ENCODE measurements at places on chromosomes 1 and 21.

DNA sequence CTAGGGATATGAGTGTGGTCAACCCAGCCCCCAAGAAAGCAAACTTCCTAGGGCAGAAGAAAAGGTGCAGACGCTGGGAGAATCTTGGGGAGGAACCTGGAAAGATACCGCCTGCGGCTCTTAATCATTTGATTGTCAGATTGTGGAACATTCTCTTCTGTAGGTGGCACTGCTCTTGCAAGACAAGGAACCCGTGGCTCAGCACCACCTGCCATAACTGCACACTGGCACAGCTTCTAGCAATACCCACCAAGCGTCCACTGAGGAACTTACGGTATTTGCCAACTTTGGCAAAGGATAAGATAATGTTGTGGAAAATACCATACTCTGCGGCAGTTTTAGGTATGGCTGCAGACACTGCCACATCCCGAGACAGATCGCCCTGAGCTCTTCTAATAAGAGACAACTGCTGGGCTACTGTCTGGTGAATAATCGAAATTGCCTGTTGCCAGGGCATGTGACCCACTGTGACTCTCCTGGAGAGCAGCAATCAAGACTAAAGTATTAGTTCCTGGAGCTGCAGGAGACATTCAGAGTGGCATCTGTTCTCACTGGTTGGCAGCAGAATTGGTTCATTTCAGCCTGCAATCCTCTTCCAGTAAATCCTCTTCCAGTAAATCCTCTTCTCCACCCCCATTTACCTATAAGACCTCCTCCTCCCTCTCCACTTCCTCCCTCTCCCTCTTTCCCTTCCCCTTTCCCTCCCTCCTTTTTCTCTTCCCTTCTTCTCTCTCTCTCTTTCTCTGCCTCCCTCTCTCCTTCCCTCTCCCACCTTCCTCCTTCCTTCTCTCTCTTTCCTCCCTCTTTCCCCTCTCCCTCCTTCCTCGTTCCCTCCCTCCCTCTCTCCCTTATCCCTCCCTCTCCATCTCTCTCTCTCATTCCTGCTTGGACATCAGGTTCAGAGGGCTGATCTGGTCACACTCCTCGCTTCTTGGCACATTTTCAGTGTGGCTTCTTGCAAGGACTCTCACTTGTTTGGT is 49.7 kb upstream of the B3GALT5 start:
- no peak for DNase-seq

DNA sequence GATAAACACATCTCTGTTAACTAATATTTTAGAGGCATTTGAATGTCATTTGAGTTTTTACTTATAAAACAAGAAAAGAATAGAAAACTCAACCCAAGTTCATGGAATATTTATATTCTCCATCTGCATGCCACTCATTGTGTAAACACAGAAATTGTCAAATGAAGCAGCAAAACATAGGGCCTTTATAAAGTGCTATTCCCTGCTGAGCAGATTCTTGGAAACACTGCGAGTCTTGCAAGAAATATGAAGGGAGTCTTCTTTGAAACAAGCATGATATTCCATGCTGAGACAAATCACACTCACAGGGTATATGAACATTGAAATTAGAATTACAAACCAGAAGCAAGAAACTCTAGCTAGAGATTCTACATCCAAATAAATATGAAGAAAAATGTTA is 655.8 kb downstream of the BRINP3 start:
- DNase-seq, result no peak

DNA sequence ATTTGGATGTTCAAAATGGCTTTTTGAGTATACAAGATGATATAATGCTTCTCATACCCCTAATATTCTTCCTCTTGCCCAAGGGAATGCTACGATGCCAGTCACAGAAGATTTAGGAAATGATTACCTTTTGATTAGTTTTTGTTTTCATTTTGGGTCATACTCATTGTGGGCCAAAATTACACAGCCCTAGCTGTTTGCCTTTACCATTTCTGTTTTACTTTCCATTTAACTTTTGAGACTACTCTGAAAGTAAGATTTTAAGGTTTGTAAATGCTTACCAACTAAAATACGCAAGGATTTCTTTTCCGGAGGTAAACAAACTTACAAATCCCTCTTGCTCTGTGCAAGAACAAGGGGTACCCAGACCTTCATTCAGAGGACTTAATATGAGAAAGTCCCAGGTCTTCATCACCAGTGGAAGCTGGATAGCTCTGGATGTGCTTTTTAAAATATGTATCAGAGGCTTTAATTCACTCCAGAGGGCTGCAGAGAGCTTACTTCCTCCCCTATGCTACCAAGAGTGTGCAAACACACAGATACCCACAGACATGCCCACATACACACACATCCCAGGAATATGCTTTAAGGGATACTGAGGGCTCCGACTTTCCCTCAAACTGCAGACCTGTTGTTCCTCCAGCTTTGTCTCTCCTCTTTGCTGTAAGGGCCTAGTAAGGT is 631.4 kb downstream of the SMYD3 start:
- no peak for DNase-seq

- peak; percentile 61 for DNase-seq
Observed at GRCh38 chr1:41484402-41485241, at the start of gene EDN2. Gene EDN2 (minus strand): TSS chr1:41484683. CDS start chr1:41484601, 82 bp downstream.

DNA sequence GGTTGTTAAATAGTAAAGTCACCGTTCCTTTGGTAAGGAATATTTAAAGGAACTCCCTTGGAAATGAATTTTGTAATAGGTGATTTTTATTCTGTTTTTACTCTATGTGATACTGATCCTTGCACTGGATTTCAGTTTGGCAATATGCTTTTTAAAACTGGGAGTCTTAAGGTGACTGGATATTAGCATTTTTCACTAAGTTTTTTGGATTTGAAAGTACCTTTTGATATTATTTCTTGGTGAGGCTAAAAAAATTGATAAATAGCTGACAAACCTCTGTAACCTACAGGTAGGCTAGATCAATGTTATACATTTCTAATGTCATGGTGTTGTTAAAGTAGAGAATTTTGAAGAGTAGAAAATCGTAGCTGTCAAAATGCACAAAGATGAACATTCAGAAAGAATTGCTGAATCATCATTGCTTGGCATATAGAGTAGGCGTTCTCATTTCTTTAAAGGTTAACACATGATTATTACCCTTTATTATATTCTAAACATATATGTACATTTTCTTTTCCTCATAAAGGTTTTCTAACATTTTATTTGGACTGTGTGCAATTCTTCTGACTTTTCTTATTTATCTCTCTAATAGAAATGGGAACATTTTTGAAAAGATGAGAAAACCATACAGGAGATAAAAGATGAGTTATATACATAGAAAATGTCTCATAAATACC is 1.5 kb upstream of the DNAJB4 start:
- DNase-seq, result no peak

DNA sequence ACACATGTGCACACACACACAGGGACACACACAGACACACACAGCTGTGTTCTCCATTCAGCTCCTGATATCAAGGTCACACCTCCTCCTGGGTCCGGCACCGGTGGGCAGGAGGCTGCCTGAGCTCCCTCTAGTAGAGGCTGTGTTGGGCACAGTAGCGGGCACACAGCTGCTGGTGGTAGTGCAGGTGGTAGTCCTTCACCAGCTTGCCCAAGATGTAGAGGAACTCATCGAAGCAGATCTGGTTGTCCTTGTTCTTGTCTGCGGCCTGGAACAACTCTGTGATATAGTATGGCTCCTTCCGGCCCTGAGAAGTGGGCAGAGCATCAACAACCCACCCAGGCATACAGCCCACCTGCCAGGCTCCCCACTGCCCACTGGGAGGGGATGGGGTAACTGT is 5.6 kb upstream of the S100A8 start:
- DNase-seq, result no peak

DNA sequence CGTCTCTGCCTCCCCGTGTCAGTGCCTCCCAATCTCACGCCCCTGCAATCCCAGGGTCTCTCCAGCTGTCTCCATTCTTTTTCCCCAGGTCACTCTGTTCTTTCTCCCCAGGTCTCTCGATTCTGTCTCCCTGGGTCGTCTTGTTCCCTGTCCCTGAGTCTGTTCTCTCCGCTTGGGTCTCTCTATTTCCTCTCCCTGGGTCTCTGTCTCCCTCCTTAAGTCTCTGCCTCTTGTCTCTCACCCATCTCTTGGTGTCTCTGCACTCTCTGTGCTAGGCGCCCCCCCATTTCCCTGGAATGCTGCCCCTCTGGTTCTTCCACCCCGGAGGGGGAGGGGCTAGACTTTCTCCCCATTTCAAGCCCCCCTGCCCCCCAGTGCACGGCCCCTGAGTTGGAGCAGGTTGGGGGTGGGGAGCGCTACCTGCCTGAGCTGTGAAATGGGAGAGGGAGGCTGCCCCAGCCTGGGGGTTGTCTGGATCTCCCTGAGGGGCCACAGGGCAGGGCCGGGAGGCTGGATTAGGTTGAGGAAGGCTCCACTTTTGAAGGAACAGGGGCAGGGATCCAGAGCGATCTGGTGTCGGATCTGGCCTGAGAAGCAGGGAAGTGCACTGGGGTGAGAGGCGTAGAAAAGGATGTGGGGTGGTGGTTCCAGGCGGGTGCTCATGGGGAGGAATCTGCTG is 1.4 kb downstream of the PTPRF start:
- DNase-seq, result no peak

GRCh38 chr1:63748046-63748580 is 25.7 kb upstream of the ROR1 start:
- no peak for DNase-seq

- no peak for DNase-seq
Observed at GRCh38 chr1:184965439-184965838, 8.9 kb downstream of the NIBAN1 start.

DNA sequence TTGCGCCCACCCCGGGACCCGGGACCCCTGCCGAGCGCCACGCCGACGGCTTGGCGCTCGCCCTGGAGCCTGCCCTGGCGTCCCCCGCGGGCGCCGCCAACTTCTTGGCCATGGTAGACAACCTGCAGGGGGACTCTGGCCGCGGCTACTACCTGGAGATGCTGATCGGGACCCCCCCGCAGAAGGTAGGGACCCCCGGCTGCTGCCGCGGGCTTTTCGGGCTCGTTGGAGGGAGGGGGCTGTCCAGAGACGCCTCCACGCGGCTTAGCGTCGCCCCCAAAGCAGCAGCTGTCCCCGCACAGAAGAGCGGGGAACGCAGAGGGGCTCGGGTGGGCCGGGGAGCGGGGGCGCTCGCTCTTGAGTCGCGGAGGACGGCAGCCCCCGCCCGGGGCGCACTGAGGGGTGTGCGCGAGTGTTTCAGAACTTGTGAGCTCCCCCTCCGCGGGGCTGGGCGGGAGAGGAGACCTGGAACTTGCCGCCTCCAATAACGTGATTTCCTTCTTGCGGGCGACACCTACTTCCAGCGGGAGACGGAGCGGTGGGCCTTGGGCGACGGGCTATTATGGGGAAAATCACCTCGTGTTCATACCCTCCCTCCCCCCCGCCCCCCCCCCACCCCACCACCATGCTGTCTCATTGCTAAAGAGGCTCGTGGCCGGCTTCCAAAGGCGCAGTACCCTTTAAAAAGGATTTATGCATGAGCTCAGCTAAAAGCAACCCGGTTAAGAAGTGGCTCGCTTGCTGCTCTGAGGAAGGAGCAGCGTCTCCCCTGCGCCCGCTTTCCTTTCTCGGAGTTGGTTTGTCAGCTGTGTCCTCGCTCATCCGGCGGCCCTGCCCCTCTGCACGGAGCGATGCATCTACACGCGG is 664 bp downstream of the BACE2 start:
- peak; percentile 30 for DNase-seq

GRCh38 chr1:93007941-93008577 is 46.8 kb upstream of the DIPK1A start:
- DNase-seq, result no peak

GRCh38 chr1:54312796-54313316 is 93.3 kb downstream of the SSBP3 start:
- DNase-seq, result no peak

- no peak for DNase-seq
Observed at GRCh38 chr1:176754676-176755075, 291.7 kb downstream of the PAPPA2 start.

- no peak for DNase-seq
Observed at GRCh38 chr1:76891931-76892622, 24.8 kb downstream of the ST6GALNAC5 start.

GRCh38 chr1:149977345-149977744 is 33.2 kb downstream of the OTUD7B start:
- DNase-seq, result no peak

DNA sequence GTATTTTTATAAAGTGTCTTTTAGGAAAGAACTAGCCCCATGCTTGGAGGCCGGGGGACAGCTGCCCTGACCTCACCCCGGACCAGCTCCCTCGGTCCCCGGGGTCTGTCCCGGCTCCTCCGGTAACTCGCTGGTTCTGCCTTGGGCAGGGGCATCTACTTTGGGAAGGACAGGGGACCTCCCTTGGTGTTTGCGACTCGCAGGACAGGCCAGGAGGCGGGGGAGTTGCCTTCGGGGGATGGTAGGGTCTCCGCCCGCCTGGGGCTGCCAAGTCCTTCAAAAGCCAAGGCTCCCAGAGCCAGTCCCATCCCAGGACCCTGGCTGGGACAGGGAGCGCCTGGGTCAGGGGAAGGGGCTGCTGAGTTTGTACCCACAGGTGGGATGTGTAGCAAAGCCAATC is 157.9 kb downstream of the PEX14 start:
- no peak for DNase-seq

DNA sequence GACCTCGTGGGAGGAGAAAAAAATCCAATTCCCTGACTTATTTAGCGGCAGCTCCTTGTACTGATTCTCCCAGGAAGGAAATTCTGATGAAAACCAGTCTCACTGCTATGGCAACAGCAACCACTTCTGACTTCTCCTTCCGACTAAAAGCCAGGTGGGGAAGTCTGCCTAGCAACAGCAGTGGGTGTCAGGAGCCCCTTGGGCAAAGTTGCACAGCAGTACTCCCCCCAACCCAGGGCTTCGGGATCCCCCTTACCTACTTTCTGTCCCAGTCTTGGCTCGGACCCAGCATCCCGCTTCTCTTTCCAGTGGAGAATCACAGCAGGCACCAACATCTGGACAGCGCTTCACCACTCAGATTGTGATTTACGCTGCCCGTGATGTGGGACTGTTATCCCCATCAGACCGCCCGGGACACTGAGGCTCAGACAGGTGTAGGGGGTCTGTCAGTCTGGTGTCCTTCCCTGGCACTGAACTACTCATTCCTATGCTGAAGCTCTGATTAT is 24.6 kb downstream of the NKAIN1 start:
- no peak for DNase-seq

- DNase-seq, result no peak
Observed at GRCh38 chr1:201359031-201359872, 18.2 kb downstream of the TNNT2 start.

Data from 8988T (cell line).